ENCODE measurements at places on chromosomes 3 and 15.

GRCh38 chr3:35184775-35185174, 454.6 kb upstream of the ARPP21 start:
- no peak for DNase-seq

- DNase-seq = peak; percentile 20
Observed at GRCh38 chr15:77028451-77029165, 33.7 kb downstream of the PSTPIP1 start.

- DNase-seq = no peak
Observed at GRCh38 chr3:194598771-194599557, 34.3 kb downstream of the TMEM44 start.

DNA sequence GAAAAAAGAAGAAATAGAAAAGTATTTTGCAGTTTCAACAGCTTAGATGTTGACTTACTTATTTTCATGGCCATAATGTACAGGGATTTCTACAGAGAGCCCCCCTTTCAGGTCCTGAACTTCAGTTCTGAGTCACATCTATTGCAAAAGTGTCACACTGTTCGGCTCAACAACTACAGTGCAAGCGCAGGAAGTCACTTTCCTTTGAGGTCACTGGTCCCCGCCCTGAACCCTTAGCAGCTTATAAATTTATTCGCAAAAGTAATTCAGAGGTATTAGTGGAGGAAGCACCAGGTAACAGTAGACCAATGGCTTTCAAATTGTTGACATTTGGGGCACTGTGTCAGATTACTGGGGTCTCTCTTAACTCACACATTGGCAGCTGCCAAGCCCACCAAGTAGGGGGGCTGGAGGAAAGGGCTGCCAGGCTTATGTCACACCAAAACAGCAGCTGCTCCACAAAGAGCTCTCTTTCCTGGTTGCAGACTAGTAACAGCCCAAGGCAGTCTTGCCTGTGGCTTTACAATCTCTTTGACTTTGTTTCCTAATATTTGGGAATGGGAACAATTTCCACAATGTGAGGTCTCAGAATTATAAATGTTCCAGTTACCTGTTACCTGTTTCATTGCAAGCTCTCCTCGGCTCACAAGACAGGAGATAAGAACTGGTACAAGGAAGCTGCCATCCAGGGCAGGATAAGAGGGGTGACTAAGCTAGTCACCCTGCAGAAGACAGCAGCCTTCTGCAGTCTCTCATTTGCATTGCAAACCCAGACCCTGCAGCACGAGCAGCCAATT, 130.2 kb upstream of the STRIT1 start:
- no peak for DNase-seq

GRCh38 chr3:151919446-151919845, 46.0 kb downstream of the SUCNR1 start:
- DNase-seq = no peak

Data from SK-N-SH (cell line).